SIG-M5 (cell line): ENCODE measurements at places on chromosomes 12 and 14.

- DNase-seq, result no peak
Observed at GRCh38 chr14:28344381-28344780, 422.2 kb upstream of the FOXG1 start.

- no peak for DNase-seq
Observed at GRCh38 chr14:99563749-99564129, 40.3 kb downstream of the CCDC85C start.

GRCh38 chr14:35965400-35965799, 139.3 kb downstream of the BRMS1L start:
- DNase-seq, result no peak

GRCh38 chr12:57130941-57131340, 2.7 kb downstream of the LRP1 start:
- DNase-seq, result no peak

DNA sequence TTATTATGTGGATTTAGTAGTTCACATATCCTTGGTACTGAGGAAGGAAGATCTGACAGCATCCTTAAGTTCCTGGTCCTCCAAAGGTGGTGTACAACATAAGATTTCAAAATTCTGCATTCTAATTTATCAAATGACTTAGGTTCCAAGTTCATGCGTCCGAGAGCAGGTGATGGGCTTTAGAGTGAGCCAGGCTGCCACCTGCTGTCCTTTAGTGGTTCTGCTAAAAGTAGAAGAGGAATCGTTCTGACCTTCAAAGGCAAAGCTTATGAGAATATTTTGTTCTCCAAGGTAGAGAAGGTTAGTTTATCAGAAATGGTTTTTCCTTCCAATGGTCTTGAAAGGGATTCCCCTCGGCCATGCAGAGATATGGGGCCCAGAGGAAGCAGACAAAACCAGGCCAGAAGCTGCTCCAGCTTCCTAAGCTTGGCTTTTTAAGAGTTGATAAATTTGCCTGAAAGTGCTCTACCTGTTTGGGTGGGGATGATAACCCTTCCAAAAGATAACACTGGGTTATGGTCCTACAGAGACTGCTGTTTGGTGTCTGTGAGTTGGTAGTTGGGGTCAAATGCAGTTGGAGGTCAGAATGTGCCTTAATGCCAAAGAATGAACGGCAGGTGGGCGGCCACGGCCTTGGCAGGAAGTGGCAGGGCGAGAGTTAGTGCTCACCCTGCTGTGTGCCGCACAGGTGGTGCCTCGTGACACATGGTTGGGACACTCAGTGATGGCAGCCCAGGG, 29.1 kb upstream of the LRTM2 start:
- no peak for DNase-seq

DNA sequence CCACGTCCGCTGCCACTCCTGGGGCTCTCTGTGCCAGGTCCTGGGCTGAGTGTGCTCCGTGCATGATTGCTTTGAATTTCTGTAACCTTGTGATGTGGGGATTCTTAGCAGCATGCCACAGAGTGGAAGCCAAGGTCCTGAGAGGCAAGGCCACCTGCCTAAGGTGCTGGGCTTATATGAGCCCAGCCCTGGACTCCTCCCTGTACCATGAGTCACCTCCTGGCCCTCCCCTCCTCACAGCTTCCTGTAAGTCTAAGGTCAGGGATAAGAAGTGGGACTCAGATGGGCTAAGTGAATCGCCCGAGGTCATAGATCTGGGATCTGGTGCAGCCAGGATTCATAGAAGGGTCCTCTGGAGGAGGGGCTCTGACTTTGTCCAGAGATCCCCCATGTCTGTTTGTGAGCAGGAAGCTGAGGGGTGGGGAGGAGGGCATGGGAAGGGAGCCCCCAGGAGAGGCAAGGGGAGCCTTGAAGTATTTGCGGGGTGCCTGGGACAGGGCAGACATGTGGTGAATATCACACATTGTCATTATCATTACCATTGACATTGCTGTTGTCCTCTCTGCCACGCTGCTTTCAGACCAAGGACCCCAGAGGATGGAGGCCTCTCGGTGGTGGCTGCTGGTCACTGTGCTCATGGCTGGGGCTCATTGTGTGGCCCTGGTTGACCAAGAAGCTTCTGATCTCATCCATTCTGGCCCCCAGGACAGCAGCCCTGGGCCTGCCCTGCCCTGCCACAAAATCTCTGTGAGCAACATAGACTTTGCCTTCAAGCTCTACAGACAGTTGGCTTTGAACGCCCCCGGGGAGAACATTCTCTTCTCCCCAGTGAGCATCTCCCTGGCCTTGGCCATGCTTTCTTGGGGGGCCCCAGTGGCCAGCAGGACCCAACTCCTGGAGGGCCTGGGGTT, 28.8 kb downstream of the SERPINA3 start:
- no peak for DNase-seq

DNA sequence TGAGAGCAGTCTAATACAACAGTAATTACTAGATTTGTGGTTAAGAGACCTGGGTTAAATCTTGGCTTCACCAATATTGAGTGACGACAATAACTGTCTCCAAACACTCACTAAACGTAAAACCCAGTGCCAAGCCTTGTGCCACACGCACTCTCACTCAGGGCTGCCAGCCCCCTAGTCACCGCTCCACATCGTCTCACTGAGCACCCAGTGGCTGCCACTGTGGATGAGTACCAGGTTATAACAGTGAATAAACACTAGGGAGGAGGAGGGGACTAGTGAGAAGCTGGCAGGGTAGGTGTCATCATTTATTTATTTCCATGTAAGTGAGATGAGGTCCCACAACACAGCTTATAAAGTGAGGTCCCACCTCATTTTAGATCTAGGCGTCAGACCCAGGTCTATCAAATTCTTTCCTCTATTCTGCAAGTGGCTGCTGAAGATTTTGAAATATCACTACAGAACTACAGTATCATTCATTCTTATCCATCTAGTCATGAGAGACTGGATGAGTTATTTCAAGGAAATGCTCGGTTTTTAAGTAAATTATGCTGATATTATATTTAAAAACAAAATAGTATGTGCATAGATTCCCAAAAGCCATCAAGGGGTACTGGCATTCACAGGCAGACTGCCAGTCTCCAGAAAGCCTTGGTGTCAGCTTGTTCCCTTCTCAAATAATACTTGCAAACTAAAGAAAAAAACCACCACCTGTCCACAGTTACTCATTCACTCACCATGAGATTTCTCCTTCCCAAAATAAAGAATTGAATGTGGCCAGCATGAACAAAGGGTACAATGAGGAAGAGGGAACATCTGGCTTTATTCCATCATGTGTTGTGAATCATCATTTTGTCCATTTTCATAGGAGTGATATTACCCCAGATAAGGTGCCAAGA, 84.0 kb downstream of the PTPN21 start:
- DNase-seq, result no peak

DNA sequence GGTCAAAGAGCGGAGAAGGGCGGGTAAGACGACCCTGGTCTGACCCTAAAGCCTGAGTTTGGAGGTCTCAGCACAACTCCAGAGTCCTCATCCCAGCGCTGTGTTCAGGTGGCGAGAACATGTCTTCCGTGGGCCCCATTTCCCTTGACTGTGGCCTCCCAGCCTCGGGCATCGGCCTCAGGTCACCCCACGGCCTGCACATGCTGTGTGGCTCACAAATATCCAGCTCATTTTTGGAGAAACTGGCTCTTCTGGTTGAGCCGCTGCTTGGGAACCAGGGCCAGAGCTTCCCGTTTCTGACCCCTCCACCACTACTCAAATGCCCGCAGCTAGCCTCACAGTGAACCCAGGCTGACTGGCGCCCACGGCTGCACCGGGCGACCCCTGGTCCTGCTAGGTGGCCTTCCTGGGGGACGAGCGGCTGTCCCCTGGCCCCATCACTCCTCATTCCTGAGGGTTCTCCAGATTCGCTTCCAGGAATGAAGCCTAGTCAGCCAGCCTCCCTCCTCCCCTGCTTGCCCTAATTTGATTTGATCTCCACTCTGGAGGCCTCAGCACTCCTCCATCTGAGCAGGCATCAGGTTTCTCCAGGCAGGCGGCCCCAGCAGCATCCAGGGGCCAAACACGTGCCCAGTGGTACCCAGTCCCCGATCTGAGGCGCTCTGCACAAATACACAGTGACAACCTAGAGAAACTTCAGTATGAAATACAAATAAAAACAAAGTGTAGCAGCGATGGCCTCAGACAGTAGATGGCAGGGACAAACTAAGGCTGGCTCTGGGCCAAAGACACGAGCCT, 4.7 kb downstream of the P2RX2 start:
- no peak for DNase-seq

DNA sequence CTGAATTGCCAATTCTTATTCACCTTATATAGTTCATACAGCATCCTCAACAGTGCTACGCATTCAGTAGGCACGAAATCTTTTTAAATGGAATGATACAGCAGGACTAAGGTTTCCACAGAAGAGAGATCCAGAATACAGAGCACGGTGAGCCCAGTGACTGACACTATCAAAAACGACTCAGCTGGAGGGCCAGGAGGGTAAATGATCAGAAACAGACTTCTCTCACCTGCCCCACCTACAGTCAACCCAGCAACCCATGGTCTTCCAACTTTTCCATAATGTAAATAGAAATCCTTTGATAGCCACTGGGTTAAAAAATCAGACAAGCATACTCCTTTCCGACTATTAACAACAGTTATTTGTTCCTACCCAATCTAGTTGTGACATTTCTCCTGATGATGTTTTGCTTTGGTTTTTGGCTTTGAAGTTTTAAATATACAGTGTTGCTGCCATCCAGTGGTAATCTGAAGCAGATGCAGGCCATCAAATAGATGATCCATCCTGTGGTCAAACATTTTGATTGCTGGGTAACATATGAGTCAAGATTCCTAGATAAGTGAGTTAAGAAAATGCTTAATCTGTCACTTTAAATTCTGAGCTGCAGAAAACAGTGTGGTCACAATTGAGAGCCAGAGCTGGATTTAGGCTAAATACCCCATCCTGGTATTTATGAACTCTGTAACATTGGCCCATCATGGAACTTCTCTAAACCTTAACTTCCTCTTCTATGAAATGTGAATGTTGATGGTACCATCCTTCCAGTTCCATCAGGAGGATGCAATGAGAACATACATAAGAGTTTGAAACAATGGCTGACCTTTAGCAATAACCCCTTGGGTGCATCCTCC, 42.0 kb downstream of the GPHB5 start:
- no peak for DNase-seq

DNA sequence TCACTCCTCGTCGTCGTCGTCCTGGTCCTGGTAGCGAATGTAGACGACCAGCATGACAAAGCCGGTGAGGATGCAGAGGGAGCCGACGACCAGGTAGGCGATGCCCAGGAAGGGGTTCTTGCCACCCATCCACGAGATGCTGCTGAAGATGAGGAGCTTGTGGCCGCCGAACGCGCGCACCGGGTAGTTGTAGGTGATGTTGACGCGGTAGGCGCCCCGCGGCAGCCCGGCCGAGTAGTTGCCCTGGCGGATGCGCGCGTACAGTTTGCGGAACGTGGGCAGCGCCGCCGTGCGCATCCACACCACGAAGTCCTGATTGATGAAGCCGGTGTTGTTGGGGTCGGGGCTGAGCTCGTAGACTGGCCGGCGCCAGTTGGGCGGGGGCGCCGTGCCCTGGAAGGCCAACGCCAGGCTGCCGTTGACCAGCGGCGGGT, 1.0 kb downstream of the TMEM30B start:
- DNase-seq, result no peak

DNA sequence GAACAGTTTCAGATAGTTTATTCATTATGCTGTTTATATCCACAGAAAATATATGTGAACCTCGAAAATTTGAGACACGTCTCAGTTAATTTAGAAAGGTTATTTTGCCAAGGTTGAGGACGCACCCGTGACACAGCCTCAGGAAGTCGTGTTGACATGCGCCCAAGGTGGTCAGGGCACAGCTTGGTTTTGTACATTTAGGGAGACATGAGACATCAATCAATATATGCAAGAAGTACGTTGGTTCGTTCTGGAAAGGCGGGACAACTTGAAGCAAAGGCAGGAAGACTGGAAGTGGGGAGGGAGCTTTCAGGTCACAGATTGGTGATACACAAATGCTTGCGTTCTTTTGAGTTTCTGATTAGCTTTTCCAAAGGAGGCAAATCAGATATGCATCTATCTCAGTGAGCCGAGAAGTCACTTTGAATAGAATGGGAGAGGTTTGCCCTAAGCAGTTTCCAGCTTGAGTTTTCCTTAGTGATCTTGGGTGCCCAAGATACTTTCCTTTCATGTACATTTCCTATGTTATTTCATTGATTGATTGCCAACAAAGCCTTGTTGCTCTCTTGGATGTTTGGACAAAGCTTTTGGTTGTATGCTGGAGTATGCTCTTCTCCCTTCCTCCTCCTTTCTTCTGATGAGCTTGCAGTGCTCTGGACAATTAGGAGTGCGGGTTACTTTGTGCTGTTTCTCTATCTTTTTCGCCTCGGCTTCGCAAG, 3.2 kb downstream of the SNAPC1 start:
- no peak for DNase-seq

DNA sequence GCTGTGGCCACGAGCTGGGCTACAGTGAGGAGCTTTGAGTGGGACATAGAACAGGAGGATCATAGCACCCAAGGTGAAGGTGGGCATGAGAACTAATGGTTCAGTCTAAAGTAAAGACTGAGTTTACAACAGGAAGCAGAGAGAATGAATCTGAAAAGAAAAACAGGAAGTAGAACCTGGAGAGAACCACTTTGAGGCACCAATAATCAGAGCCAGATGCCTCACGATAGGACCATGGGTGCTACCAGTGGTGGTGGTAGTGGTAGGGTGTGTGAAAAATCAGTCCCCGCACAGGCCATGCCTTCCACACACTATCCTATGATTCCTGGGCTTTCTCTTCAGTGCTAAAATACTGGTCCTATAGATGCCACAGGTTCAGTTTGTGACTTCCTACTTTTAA, 293.6 kb downstream of the AKAP6 start:
- no peak for DNase-seq

DNA sequence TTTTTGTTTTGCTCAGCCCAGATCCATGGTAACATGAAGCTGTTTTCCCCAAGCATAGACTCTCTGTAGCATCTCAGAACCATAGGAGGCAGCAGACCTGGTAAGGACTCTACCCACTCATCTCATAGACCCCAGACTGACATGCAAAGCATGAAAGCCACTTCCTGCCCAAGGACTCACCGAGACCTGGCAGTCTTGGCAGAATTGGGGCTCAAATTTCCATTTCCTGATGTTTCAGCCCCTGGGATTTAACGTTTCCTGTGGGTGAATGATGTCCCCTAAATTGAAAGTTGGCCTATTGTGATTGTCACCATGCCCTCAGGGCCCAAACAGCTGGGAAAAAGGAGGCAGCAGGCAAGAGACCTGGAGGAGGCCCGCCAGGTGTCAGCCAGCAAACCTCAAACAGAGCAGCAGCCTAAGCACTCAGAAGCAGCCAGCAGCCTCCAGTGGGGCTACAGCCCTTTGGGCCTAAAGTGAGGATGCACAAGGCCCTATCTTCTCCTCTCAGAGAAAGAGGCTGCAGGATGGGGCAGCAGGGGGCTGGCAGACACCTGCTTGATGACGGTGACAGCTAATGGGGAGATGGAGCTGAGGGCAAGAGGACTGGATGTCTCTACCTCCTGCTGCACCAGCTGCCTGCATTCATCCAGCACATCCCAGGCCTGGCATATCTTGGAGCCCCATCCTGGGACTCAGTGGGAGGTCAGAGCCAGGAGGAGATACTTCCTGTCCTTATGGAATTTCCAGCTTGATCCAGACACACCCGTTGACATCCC, 8.5 kb downstream of the KRT85 start:
- no peak for DNase-seq

GRCh38 chr14:101780887-101781239, 19.4 kb downstream of the PPP2R5C start:
- DNase-seq, result no peak
